Putamen (tissue), 1 donor: ENCODE measurements at places on chromosomes 4 and X.

- DNase-seq: no peak
These were observed 64.7 kb downstream of the SMAD1 start for GRCh38 chr4:145546175-145546915.

- no peak for DNase-seq
These were observed 43.0 kb downstream of the ENPEP start for GRCh38 chr4:110518889-110519490.

- peak; percentile 4 for DNase-seq
These were observed 140.2 kb upstream of the PJA1 start for GRCh38 chrX:69305333-69306062.

DNA sequence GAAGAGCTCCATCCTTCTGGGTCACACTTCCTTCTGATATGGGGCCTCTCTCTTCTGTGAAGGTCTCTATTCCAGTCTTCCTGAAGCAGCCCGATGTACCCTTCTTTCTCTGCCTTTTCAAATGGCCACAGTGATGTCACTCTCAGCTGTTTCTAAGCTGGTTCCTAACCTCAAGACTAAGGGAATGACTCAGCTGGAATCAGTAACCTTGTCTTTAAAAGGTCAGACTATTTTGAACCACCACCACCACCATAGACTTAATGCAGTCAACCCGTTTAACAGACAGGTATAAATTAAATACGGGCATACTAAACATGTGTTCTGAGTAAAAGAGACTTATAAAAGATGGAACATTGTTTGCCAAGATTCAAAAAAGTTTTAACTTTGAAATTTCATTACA is 121.0 kb downstream of the PPA2 start:
- no peak for DNase-seq

DNA sequence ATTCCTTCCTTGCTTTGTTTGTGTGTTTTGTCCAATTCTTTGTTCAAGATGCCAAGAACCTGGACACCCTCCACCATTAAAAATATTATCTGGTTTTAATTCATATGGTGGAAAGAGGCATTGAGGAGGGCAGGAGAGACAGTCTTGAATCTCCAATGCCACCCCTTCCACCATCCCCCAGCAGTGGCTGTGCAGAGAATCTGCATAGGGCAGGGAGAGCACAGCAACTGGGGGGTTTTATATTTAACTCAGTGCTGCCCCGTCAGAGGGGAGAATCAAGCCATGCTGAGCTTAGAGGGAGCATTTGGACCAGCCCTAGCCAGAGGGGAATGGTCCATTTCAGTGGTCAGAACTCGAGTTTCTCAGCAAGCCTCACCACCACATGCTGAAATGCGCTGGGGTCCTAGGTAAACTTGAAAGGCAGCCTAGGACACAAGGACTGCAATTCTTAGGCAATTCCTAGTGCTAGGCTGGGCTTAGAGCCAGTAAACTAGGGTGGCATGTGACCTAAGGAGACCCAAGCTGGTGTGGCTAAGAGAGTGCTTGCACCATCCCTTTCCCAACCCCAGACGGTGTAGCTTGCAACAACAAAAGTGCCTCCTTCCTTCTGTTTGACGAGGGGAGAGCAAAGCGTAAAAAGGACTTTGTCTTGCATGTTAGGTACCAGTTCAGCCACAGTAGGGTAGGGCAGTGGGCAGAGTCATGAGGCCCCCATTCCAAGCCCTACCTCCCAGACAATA is 34.2 kb downstream of the CCDC158 start:
- no peak for DNase-seq

- no peak for DNase-seq
These were observed 6.1 kb downstream of the RAB9A start for GRCh38 chrX:13694983-13695382.

DNA sequence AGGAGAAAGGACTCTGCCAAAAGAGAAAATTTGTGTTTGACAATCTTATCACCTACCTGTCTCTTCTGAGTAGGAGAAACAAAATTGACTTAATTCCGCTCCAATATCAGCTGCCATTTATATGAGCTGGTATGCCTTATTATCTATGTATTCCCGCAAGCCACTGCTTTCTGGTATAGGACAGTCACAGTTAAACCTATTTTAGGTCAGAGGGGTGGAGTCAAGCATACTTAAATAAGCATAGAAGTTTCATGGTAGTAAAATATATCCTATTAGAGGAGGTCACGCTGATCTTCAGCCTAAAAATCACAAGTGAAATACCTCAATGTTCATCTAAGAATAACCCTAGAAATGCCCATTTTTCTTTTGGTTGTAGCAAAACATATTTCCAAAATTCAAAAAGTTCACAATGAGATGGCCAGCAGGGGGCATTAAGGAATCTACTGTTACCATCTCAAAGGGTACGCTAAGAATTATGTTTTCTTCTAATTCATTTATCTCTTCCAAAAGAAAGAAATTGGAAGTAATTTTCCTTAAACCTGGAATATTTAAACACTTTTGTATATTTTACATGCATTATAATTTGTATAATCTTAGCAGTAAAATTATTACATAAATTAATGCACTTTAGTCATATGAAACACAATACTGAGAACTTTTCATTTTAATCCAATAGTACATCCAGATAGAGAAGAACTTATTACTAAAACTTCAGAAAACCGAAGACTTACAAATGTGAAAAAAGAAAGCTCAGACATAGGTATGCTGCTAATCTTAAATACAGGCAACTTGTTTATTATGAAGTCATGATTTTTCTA is 10.5 kb downstream of the PPAT start:
- DNase-seq: no peak

GRCh38 chr4:40040908-40041307 is 15.7 kb upstream of the N4BP2 start:
- DNase-seq: no peak

- no peak for DNase-seq
These were observed 167.5 kb upstream of the FRMPD4 start for GRCh38 chrX:11970578-11971359.

GRCh38 chrX:132191938-132192337 is 27.3 kb downstream of the RAP2C start:
- no peak for DNase-seq

DNA sequence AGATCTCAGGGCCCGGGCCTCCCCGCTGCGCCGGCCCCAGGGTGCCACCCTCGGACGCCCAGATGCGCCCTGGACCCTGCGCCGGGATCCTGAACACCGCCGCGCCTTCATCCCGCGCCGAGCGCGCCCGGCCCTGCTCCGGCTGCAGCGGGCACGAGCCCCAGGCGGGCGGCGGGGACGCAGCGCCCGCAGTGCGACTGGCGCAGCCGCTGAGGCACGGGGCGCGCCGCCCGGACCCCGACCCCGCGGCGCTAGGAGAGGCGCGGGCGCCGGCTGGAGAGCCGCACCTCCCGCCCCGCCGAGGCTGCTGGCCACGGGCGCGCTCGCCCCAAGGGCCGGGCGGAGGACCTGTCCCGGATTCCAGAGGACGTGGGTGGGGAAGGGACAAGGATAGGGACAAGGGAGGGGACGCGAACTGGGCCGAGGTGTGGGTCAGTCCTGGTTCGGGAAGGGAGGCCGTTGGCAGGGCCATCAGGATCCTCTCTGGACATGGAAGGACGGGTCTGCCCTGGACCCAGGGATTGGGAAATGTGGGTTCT is 1.1 kb downstream of the ZFYVE28 start:
- no peak for DNase-seq

DNA sequence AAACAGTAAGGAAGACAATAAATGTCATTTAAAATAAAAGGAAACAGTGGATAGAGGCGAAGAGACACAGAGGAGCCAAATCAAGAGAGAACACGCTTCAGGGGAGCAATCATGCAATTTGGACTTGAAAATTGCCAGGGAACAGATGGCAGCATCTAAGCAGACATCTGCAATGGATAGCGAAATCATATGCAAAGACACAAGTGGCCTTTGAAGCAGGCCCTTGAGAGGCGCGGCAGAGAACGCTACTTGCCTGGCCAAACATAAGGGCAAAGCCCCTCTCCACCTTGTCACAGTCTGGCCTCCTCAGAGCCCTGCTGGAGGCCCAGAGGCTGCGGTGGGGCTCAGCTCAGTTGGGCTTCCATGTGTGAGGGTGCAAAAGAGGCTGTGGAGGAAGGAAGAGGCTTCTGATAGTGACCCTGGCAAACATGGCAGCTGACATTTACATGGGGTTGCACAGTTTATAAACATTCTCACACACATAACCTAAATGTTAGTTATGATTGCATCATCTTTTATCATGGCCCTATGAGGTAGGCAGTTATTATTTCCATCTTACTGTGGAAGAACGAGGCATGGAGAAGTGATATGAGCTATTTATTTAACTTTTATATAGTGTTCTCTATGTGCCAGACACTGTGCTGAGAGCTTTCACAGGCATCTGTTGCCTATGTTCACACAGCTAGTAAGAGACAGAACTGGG is 18.3 kb downstream of the ADGRG4 start:
- DNase-seq: no peak

DNA sequence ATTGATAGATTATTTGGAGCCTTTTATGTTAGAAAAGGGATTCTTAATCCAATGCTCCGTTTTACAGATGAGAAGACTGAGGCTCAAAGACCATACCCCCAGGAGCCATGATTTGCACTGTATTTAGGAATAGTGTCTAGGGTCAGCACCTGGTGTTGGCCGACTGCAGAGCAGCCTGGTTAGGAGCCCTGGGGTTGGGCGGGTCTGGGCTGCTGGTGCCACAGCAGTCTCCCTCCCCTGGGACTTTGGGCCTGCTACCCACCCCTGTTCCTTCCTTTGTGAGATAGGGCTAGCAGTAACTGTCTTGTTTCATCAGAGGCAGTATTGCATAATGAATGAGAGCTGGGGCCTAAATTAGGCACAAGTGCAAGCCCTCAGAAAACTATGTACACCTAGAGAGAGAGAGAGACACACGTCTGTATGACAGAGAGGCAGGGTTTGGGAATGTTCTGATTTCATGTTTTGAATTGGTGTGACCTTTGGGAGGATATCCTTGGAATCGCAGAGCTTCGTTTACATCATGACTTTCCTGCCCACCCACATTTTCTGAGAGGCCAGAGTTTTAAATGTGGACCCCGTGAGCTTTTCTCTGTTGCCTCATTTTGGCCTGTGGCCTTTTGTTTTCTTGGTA is 111.7 kb downstream of the PTTG2 start:
- DNase-seq: no peak
